Activated CD4-positive, alpha-beta T cell treated with anti-CD3 and anti-CD28 coated beads for 24 hours (primary cell): ENCODE measurements at places on chromosomes 2 and 18.

DNA sequence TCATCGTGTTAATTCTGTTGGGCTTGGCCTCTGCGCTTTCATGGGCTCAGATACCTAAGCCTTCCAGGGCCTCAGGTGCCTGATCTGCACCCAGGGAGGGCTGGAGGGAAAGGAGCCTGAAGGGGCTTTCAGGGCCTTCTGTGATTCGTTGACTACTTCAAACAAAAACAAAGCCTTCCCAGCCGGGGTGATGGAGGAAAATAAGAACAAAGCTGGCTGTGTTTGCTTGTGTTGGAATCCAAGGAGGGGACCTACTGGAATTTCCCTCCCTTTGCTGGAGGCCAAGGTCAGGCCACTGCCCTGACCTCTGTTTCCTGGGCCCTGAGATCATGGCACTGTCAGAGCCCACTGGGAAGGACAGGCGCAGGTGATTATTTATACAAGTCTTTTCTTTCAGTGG is 135.3 kb downstream of the KLHL29 start:
- DNase-seq = no peak

DNA sequence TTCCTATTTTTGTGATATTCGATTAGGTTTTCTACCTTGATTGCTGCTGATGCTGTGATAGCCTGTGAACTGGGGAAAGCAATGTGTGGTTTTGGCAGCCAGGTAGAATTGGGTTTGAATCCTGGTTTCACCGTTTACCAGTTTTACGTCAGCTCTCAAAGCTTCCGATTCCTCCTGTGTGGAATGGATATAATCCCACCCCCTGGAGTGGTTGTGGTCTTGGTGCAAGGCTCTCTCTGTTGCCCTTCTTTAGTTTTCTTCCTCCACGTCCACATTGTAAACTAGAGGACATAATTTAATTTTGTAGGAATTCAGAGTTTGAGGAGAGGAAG is 45.0 kb downstream of the PHLPP1 start:
- no peak for DNase-seq

GRCh38 chr2:164644036-164644700 is 22.9 kb upstream of the GRB14 start:
- DNase-seq = no peak

GRCh38 chr2:190766174-190766572 is 114.4 kb upstream of the GLS start:
- DNase-seq = no peak

DNA sequence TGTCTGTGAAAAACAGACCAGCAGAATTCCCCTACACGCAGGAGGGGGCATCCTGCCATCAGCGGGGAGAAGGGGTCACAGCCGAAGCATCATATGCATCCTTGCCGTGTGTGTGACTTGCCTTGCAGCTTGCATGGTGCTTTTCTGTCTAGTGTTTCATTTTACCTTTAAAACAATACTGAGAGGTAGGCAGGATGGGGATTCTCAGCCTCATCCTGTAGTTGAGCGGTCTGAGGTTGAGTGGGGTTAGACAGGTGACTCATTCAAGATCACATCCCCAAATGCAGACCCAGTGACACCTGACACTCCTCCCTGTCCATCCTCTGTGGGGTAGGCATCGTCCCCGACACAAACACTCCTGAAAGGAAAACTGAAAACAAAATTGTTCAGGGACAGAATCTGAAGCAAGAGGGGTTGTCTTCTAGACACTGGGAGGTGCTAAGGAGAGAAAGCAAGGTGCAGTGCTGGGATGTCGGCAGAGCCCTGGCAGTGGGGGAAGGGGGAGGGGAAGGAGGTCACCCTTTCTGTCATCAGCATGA is 7.9 kb downstream of the ARL4C start:
- no peak for DNase-seq
